Liver (tissue), 10 donors: ENCODE measurements at places on chromosomes 13 and 19. TPM values are rescaled to one million over a fixed set of nuclear protein-coding genes. Genes with fewer than 3 reads are reported as not detected.

DNA sequence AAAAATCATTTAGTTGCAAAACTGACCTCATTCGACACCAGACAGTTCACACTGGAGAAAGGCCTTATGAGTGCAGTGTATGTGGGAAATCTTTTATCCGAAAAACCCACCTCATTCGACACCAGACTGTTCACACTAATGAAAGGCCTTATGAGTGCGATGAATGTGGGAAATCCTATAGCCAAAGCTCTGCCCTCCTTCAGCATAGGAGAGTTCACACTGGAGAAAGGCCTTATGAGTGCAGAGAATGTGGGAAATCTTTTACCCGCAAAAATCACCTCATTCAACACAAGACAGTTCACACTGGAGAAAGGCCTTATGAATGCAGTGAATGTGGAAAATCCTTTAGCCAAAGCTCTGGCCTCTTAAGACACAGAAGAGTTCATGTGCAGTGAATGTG, 7.1 kb upstream of the ZNF134 start:
- no peak for DNase-seq

The LILRB5 gene
- total RNA-seq = 5.4 TPM

GRCh38 chr19:5074407-5074806, 105.5 kb downstream of the KDM4B start:
- no peak for DNase-seq

DNA sequence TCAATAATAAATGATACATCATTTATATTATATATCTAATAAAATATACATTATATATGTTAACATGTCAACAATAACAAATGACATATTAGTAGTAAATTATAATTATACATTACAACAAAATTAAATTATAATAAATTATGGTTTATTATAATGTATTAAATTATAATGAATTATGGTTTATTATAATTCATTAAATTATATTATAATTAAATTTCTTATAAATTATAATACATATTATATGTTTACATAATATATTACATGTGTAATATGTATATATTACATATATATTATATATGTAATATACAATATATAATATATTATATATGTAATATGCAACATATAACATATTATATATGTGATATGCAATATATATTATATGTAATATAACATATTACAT, 20.5 kb downstream of the C3 start:
- DNase-seq = no peak

The PRSS57 gene
- not detected for total RNA-seq

GRCh38 chr13:42174344-42175162, 97.4 kb upstream of the AKAP11 start:
- no peak for DNase-seq

DNA sequence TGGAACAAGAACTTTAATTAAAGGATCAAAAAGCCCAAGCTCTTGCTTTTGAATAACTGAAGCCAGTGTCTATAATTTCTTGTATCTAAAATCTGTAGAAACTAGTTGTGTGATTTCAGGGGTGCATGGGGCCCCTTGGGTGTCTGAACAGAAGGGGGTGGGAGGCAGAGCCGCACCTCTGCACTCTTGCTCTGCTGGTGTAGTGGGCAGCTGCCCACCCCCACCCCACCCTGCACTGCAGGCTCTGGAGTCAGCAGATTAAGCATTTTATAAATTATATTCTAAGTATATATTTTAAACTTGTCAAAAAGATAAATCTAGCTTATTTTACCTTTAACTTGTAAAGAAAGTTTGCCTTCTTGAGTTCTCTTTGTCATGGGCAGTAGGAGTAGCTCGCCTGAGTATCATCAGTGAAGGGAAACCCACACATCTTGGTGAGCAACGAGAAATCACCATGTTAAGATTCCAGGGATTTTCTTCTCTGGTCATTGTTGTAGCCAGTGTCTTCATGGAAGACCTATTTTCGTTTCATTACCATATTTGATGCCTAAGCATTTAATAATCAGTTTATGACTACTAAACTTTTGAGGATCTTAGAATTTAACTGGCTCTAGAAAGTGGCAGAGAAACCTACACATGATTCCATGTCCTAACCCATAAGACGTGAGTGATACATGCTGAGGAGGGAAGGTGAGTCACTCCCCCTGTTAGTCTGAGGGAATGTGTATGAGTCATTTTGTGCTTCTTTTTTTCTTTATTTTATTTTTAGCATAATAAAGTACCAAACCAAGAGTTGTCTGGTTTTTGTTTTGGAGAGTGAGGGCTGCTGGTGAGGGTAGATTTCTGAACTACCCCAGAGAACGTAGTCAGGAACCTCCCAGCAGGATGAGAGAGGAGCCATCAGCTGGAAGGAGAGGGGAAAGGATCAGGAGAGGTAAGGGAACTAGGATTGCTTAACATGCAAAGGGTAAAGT, 7.7 kb downstream of the UBE2L5 start:
- no peak for DNase-seq

The UBL3 gene
- 21.3 TPM for total RNA-seq

DNA sequence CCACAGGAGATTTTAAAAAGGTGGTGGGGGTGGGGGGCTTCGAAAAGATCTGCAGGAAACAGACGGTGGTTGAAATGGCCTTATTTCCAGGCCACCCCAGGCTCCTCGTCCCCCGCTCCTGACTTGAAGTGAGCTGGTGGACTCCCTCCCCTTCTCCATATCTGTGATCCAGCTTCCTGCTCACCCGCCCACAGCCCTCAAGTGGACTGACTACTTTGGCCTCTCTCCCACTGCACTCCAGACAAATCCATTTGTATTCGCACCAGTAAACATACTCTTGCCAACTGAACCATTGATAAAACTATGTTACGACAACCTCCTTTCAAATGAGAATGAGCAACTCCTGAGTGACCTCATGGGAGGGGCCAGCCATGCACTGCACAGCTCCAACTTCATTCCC, 259.5 kb downstream of the COL4A1 start:
- no peak for DNase-seq

DNA sequence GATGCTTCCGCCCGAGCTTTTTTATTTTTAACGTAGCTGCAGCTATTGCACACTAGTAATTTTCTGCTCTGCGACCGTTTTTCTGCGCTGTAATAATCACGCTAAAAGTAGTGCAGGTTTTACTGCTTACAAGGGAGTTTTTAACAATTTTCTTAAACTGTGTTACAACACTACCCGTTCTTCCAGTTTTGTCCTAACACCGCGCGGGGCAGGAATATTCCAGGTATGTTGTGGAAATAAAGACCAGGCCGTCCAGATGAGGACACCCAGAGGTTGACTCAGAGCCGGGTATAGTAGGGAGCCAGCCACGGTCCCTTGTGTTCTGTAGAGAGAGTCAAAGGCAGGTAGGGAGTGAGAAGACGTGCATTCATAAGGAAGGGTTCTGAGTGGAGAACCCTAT, 21.7 kb downstream of the ZNF274 start:
- DNase-seq = no peak

- no peak for DNase-seq
Observed at GRCh38 chr13:43289470-43290255, 266.3 kb downstream of the DNAJC15 start.

- DNase-seq = no peak
Observed at GRCh38 chr13:80055847-80056246, 285.1 kb downstream of the SPRY2 start.

DNA sequence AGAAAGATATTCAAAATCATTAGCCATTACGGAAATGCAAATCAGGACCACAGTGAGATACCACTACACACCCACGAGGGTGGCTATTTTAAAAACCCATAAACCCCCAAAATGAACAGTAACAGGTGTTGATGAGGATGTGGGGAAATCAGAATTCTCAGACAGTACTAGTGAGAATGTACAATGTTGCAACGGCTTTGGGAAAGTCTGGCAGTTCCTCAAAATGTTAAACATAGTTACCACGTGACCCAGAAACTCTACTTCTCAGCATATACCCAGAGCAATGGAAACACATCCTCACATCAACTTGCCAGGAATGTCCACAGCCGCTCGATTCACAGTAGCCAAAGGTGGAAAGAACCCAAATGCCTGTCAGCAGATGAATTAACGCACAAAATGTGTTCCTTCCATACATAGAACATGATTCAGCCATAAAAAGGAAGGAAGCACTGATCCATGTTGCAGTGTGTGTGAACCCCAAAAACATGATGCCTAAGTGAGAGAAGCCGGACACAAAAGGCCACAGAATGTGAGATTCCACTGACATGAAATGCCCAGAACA, 7.0 kb downstream of the PLVAP start:
- no peak for DNase-seq
